Kidney capillary endothelial cell (primary cell): ENCODE measurements at places on chromosomes 4 and X.

- DNase-seq, result peak; percentile 5
Measured at GRCh38 chr4:69066945-69067344, 29.3 kb upstream of the UGT2B7 start.

GRCh38 chr4:88021824-88022223, 14.4 kb downstream of the PKD2 start:
- DNase-seq, result no peak

DNA sequence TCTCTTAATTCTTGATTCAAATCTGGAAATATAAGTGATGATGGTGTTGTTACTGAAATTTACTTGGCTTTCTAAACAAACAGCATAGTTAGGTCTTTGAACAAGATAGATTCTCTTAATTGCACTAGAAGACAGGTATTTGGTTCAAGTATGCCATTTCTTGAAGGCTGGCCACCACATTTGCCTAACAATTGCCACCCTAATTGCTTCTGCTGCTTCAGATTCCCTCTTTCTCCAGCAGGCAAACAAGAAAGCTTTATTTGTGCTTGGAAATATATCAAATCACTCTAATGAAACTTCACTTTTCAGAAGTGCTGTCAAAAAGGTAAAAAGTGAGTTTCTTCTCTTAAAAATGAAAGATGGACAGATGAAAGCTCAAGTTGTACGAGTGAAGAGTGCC, 418.6 kb downstream of the INPP4B start:
- no peak for DNase-seq

GRCh38 chr4:102312417-102312816, 32.9 kb downstream of the SLC39A8 start:
- no peak for DNase-seq

DNA sequence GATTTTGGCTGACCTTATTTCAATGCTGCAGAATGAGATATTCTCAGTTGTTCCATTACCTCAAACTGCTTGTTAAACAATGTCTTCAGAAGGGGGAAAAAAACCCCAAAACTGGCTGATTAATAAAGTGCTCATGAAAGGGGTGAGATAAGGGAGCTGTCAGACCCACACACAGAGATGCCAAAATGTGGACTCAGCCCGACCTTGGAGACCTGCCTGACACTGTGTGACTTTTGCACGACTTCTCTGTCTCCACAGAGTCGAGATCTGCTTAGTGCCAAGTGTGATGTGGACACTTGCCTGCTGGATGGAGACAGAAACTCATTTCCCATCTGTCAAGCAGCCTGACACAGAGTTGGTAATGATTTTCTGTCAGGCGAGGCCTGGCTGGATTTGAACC, 31.5 kb downstream of the REELD1 start:
- DNase-seq, result no peak

DNA sequence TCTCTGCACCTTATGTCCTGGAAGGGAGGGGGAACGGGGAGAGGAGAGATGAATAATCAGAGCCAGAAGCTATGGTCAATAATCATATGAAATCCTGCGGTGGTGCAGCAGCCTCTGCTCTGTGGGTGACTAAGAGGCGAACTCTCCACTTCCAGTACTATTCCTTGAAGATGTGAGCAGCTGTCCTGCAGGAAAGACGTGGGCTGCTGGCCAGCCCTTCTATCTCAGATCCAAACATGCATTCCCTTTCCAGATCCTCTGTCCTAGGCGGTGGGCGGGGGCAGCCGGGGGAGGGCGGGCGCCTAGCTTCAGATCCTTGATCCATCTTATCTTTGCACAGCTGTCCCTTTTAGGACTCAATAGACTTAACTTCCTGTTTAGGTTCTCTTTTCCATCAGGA, 34.5 kb downstream of the SPINK2 start:
- peak; percentile 14 for DNase-seq

DNA sequence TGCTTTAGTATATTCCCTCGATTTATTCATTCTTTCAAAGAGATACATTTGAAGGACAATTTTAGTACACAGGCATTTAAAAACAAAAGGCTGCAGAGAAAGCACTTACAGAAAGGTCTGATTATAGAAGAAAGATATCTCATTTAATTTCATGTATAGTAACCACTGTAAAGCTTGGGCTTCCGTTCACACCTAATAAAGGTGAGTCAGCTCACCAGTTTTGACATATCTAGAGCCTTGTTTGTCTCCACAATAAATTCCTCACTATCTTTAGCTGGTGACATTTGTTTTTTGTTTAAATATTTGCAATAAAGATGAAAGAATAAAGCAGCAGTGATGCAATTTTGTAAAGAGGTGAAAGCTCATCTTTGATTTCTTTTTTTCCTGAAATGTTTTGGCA, 1.1 kb upstream of the EPHA5 start:
- DNase-seq, result no peak

DNA sequence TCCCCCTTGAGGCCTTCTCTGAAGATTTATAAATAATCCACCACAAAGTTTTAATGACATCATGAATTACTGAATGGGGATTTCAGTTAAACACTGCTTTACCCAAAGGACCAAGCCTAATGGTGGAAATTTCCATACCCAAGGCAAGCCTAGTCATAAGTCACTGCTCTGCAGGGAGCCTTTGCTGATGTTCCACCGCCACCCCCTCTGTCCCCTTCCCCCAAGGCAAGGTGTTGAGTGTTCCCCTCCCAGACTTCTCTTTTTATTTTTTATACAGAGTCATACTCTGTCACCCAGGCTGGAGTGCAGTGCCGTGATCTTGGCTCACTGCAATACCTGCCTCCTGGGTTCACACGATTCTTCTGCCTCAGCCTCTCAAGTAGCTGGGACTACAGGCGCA, 76.4 kb upstream of the FUNDC1 start:
- DNase-seq, result no peak

- DNase-seq, result no peak
Measured at GRCh38 chrX:9293051-9293496, 171.8 kb upstream of the TBL1X start.

GRCh38 chrX:132467026-132467425, 21.8 kb downstream of the MBNL3 start:
- DNase-seq, result no peak

GRCh38 chr4:22428441-22428840, 87.4 kb downstream of the ADGRA3 start:
- no peak for DNase-seq

DNA sequence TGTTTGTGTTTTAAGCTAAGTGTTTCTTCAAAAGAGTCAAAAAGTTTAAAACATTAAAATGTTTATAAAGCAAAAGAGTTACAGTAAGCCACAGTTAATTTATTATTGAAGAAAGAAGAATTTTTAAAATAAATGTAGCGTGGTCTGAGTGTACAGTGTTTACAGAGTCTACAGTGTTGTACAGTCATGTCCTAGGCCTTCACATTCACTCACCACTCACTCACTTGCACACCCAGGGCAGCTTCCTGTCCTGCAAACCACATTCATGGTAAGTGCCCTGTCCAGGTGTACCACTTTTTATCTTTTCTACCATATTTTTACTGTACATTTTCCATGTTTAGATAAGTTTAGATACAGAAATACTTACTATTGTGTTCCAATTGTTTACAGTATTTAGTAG, 239.7 kb upstream of the AGA start:
- DNase-seq, result no peak

- no peak for DNase-seq
Measured at GRCh38 chr4:124167602-124168001, 544.9 kb downstream of the ANKRD50 start.

DNA sequence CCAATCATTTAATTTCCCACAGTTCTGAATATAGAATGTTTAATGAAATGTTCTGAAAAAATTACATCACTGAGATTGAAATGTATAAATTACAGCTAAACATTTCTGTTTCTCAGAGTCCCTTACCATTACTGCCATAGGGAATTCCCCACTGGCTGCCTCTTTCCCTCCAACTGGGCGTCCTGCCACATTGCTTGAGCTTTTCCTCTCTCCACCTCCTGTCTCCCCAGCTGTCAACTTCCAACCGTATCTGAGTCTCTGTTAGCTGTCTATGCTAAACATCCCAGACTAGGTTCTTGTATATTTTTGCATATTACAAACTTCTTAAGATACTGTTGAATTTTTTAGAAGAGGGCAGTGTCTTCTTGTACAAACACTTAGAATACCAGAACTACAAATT, 407.3 kb upstream of the SLIT2 start:
- no peak for DNase-seq

- no peak for DNase-seq
Measured at GRCh38 chr4:148162991-148163390, 279.2 kb downstream of the NR3C2 start.

DNA sequence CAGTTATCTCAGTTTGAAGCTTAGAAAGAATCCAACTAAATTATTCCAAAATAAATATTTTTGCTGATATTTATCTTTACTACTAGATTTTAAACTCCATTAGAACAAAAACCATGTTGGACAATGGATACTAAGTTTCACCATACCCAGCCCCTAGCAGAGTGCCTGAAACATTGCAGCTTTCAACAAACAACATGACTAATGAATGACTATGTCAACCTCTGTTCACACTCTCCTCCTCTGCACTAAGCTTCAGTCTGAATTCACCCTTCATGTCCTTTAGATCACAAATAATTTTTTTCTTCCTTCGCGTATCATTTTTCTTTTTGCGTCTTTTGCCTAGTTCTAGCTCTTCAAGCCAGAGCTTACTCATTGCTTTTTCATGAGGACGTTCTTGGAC, 315.2 kb downstream of the PCDH10 start:
- DNase-seq, result no peak
